ENCODE measurements at places on chromosomes 7 and 10. TPM values are rescaled to one million over a fixed set of nuclear protein-coding genes. Genes with fewer than 3 reads are reported as not detected.

Gene AS3MT
- 18.7 TPM for polyA plus RNA-seq

Gene SPACDR
- polyA plus RNA-seq, result 3.4 TPM

Gene NODAL
- 0.18 TPM for polyA plus RNA-seq

- DNase-seq, result no peak
These were observed 77.1 kb upstream of the SCIN start for GRCh38 chr7:12493407-12493806.

DNA sequence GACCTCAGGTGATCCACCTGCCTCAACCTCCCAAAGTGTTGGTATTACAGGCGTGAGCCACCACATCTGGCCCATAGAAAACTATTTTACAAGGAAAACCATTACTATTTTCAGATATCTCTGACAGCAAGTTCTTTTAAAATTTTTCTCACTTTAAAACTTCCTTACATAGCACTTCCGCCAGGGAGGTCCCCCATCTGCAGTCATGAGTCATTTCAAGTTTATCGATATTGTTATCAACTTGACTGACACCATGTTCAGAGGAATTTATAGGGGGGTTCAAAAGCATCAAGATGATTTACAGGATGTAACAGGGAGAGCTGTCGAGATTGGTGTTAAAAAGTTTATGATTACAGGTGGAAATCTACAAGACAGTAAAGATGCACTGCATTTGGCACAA lies 88.8 kb downstream of the NRBF2 start:
- no peak for DNase-seq

DNA sequence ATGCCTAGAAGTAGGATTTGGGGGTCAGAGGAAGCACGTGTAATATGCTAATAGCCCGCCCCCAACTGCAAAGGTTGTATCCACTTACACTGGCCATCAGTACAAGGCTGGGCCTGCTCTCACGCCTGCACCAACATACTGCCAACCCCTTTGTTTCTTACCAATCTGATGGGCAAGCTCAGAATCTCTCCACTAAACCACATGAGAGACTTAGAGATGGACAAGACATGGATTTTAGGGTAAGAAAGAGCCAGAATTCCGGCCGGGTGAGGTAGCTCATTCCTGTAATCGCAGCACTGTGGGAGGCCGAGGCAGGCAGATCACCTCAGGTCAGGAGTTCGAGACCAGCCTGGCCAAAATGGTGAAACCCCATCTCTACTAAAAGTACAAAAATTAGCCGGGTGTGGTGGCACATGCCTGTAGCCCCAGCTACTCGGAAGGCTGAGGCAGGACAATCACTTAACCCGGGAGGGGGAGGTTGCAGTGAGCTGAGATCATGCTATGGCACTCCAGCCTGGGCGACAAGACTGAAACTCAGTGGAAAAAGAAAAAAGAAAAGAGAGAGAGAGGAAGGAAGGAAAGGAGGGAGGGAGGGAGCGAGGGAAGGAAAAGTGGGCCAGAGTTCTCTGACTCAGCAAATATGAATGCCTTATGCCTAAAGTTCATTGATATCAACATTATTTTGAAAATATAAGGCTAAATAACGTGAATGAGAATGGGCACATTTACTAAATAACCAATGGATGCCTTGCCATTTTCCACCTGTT lies 162.2 kb downstream of the SLIT1 start:
- no peak for DNase-seq

Gene CDC14C
- polyA plus RNA-seq, result 0.05 TPM

Gene CRHR2
- 0.09 TPM for polyA plus RNA-seq

GRCh38 chr7:51223505-51223904 lies 93.1 kb downstream of the COBL start:
- no peak for DNase-seq

Gene MMRN2
- polyA plus RNA-seq, result 23.9 TPM

GRCh38 chr10:72524489-72524888 lies 101.4 kb downstream of the MICU1 start:
- DNase-seq, result no peak

DNA sequence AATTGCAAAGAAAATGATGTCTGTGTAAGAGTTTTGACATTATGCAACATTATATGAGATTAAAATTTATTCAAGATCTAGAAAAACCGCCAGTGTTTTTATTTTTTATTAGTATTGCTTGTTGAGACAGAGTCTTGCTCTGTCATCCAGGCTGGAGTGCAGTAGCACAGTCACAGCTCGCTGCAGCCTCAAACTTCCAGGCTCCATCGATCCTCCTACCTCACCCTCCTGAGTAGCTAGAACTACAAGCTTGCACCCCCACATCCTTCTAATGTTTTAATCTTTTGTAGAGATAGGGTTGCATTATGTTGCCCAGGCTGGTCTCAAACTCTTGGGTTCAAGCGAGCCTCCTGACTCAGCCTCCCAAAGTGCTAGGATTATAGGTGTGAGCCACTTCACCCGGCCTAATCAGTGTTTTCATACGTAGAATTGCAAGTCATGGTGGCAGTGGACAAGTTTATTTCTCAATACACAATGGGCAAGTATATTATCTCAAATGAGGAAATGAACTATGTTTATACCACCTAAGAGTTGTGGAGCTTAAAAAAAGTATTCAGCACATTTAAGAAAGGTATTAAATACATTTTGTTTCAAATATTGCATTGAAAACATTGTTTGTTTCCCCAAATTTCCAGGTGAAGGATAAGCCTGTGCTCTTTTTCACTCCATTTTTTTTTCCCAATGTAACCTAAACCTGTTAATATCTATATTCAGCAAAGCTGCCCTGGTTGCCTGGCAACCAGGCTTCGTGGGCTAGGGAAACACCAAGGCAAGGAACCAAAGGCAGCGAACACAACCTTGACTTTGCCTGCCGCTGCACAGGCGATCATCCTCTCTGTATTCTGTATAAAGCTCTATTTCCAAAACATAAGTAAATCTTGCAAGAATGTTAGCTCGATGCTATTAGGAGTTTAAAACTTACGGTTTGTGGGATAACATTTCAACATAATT lies 163.9 kb downstream of the CACNB2 start:
- no peak for DNase-seq

- DNase-seq, result no peak
These were observed 290.9 kb downstream of the CRPPA start for GRCh38 chr7:16130111-16131110.
